Activated naive CD4-positive, alpha-beta T cell treated with anti-CD3 and anti-CD28 coated beads for 36 hours (primary cell): ENCODE measurements at places on chromosomes 3 and 15. TPM values are rescaled to one million over a fixed set of nuclear protein-coding genes. Genes with fewer than 3 reads are reported as not detected.

DNA sequence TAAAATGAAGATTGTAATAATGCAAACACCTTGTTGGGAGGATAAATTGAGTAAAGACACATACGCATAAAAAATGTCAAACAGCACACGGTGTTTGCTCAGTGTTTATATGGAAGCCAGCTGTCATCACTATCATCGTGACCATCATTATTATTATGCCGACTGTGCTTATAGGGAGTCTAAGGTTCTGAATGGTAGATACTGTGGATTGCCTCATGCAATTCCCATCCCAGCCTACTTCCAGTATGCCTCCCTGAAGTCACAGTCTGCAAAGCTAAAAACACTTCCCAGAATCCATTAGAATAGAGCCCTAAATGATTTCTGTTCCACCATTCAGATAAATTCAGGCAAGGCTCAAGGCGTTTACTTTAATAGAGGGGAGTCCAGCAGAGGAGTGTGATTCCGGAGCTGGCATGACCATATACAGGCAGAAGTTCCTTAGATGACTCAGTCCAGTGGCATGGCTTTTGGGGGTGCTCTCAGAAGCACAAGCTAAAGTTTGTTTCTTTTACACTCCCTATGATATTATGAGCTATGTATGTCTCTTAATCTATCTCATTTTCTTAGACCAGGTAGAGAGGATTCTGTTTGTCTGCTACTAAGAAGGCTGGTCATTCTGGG is 148.7 kb downstream of the MEX3B start:
- DNase-seq = no peak

DNA sequence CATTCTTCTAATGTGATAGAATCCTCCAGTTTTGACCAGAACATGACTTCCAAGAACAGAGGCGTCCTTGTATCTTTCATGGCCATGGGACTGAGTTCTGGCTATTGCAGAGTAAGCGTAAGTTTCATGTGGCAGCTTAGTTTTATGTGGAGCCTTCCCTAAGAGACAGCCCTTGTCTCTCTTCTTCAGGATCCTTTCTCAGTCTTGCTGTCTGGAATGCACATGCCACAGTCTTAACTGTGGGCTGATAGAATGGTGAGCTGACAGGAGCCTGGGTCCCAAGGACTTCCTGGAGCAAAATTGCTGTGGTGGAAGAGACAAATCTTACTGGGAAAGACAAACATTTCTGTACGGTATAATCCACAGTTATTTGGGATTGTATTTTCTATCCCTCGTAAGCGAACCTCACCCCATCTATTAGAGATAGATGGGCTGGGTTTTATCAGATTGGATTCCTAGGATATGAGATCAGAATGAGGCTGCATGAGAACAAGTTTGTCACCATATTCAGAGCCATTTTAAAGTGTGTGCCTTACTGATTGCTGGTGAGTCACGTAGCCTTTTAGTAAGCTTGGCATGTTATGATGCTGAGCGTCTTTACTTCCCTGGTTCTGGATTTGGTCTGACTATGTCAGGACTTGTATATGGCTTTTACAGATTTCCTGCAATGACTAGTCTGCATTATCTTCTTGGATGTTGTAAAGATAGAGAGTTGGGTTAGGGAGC is 32.8 kb downstream of the CDIN1 start:
- no peak for DNase-seq

GRCh38 chr3:127174715-127175140 is 18.2 kb upstream of the PRR23E start:
- DNase-seq = no peak

Gene IQCH
- 0.98 TPM for total RNA-seq

GRCh38 chr15:86837294-86838061 is 757.8 kb downstream of the AGBL1 start:
- DNase-seq = no peak

- DNase-seq = no peak
These were observed 22.0 kb downstream of the CGNL1 start for GRCh38 chr15:57398336-57398735.

Gene FES
- total RNA-seq = 24.2 TPM

GRCh38 chr3:29922992-29923746 is 642.3 kb downstream of the RBMS3 start:
- DNase-seq = no peak

- no peak for DNase-seq
These were observed 311.9 kb downstream of the FOXP1 start for GRCh38 chr3:71271596-71271995.

DNA sequence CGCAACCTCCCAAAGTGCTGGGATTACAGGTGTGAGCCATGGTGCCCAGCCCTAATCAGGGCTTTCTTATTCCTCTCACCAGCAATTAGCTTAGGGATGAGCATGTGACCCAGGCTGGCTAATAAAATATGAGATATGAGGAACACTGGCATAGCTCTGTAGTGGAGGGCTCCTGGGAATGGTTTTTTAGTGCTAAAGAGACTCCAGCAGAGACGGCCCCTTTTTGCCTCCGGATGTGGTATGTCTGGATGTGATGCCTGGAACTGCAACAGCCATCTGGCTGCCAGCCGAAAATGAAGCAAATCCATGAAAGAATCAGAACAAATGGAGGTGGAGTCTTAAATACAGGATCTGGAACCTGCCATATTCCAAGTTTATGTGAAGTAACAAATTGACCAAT is 69.1 kb upstream of the MAGI1 start:
- no peak for DNase-seq

Gene ERC2
- 0.12 TPM for total RNA-seq

- DNase-seq = no peak
These were observed 23.0 kb downstream of the USP4 start for GRCh38 chr3:49316696-49317457.

GRCh38 chr3:140093742-140094141 is 158.8 kb downstream of the CLSTN2 start:
- no peak for DNase-seq

GRCh38 chr3:71018799-71019198 is 564.7 kb downstream of the FOXP1 start:
- DNase-seq = no peak

Gene EAF1
- total RNA-seq = 20.6 TPM
